ENCODE measurements at places on chromosomes 6 and 20.

- no peak for DNase-seq
Measured at GRCh38 chr20:52923123-52923937, 48.8 kb upstream of the TSHZ2 start.

- DNase-seq: no peak
Measured at GRCh38 chr6:43103253-43103876, 27.3 kb downstream of the PTK7 start.

GRCh38 chr20:12748359-12748994 is 260.3 kb upstream of the SPTLC3 start:
- DNase-seq: no peak

DNA sequence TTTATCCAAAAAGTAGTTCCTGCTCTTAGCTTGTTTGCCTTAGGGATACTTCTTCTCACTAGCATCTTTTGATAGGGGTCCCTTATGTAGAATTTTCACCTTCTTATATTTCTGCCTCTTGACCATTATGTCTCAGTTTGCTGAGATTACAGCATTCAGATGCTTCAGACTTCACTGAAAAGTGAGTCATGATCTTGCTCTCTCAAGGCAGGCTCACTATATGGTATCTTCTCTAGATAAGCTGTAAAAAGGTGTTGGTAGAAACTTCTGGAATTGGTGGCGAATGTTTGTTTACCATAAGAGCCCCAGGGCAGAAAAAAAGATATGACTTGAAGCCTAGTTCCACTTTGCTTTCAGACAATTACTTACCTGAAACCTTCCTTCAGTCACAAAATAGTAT is 19.7 kb downstream of the GTPBP2 start:
- DNase-seq: no peak

GRCh38 chr20:49252556-49253350 is 25.1 kb downstream of the ZNFX1 start:
- no peak for DNase-seq

DNA sequence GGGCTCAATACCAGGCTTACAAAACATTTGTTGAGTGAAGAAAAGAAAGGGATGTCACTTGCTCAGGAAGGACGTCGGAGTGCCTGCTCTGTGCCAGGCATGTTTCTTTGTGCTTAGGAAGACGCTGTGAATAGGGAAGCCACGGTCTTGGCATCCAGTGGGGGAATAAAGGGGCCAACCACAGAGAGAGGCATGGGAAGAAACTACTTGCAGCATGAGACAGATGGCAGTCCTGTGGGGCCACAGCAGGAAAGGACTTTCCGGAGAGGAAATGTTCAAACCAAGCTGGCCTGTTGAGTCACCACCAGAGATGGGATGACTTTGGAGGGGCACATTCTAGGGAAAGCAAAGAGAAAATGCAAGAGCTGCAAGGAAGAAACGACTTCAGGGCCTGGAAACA is 173.2 kb downstream of the CDH26 start:
- no peak for DNase-seq

DNA sequence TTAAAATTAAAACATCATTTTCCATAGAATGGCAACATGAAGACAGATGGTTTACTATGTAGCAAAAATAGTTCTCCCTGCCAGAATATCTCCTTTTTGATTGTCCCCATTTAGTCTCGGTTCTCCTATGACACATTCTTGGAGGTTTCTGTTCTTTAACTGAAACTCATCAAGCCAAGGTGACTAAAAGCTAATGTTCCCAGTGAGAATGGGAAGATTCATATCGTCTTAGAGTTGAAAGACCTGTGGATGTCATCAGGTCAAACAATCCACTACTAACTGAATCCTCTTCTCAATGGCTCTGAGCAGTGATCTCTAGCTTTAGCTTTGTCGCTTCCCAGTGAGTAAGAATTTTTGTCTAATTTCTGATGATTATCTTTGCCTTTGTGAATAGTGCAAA is 1.3 kb upstream of the DOK5 start:
- no peak for DNase-seq

DNA sequence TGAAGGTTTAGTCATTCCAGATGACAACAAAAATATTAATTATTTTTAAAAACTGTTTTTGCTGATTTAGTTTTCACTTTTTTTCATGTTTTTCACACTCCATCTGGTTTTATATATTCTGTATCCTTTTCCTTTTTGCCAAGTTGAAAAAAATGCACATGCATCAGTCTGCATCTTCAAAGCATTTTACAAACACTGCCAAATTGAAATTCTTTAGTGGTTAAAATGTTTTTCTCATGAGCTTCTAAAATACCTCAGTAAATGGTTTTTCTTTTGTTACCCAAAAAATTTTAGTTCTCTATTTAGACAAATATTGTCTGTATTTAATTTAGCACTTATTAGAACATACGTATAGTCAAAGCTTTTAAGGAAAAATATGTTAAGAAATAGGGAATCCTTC is 386.9 kb upstream of the HSF2 start:
- DNase-seq: no peak

Data from right lung (tissue), 10 donors.